ENCODE measurements at places on chromosomes 2 and 18.
A peak's percentile ranks its signal among the peaks of the same experiment; 100 is the strongest.

DNA sequence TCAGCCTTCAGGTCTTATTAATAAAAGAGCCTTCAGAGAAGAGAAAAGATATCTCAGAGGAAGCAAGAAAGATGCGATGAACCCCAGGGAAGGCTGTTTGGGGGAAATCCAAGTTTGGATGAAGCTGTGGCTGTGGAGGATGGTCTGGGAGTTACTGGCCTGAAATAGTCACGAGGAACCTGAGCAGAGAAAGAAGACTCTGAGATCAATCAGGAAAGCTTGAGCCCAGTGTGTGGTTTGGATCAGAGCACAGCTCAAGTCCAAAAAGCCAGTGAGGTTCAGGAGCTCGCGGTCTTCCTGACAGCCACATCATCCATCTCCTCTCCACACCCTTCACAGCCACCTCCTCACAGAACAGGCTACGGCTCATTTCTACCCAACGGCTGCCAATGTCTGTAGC, 87.4 kb upstream of the SERPINE2 start:
- ATAC-seq: no peak

GRCh38 chr2:223053484-223054192, 1.6 kb downstream of the KCNE4 start:
- ATAC-seq: no peak

GRCh38 chr2:45825001-45825651, 173.7 kb downstream of the PRKCE start:
- no peak for ATAC-seq

GRCh38 chr2:134268265-134268664, 14.4 kb downstream of the MGAT5 start:
- ATAC-seq: no peak

GRCh38 chr2:74944987-74945787, 13.3 kb upstream of the POLE4 start:
- peak; percentile 95 for ATAC-seq
